ENCODE measurements at places on chromosomes 2 and 18.

- DNase-seq: no peak
Observed at GRCh38 chr2:83650161-83650560, 808.9 kb downstream of the SUCLG1 start.

GRCh38 chr2:135701442-135701841 lies 40.2 kb upstream of the UBXN4 start:
- no peak for DNase-seq

DNA sequence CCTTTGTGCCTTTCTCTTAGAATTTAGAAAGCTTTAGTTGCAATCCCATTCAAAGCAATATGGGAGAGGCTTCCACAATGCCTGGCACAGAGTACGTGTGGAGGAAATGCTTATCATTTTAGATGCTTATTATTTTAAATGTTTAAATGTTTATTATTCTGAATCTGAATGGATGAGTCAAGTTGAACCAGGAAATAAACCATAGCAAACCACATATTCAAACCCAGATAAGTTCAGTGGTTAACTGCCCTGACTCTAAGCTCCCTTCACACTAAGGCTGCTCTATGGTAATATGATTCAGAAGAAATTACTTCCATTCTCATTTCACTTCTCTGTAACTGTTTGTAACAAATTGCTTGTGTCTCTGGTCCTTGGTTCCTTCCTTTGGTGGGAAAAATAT lies 5.2 kb upstream of the PPP4R1 start:
- DNase-seq: no peak

GRCh38 chr2:20108655-20109396 lies 57.4 kb upstream of the LAPTM4A start:
- DNase-seq: no peak

DNA sequence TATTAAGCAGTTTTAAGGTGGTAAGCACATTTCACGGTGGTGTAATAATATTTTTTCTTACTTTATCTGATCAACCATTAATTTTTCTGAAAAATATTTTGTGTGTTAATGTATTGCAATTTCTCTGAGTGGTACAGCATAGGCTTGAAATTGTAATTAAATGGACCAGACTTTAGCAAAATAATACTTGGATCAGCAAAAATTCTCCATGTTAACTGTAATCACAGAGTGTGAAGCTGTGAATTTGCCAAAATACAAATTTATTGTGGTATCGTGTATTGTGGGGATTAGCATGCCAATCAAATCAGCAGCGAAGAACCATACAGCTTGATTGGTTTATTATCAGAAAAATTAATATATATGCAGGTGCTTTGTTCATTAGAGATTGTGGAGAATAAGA lies 1088.9 kb upstream of the GYPC start:
- no peak for DNase-seq

DNA sequence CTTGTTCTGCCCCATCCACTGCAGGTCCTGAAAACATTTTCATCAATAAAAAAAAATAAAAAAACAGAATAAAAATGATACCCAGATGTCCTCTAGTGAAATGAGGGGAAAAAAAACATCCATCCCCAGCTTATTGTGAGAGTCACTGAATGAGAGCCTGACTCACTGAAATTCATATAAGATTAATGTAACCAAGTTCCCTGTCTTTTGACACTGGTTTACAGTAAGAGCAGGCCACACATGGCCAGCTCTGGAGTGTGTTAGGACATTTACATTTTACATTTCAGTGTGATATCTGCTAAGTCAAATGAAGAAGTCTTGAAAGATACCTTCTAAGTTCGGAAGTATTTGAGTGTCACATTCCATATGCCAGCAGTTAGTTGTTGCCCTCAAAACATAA lies 21.1 kb upstream of the IL18R1 start:
- DNase-seq: no peak

DNA sequence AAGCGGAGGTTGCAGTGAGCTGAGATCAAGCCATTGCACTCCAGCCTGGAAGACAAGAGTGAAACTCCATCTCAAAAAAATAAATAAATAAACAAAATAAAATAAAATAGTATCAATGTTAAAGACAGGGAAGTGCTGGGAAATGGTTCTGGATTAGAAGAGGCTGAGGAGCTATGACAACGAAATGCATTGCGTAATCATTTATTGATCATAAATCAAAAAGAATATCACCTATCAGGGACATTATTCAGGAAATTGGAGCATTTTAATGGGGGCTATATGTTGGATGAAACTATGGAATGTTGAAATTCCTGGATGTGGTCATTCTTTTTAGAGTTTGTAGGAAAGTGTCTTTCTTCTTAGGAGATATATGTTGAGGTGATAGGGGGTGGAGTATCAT lies 30.9 kb upstream of the MTA3 start:
- DNase-seq: no peak

DNA sequence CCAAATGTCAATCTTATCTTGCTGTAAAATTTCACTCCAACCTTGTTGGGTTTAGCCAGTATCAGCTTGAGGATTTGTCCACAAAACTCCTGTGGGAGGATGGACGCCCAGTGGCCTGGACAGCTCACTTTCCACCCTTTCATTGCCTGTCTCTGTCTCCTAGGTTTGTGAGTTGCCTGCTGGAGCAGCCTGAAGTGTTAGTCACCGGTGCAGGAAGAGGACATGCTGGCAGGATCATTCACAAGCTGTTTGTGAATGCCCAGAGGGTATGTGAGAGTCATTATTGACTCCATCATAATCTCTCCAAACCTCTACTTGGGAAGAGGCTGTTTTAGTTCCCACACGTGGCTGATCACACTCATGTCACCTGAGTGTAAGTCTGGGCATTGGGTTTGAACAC lies 112.3 kb downstream of the RAB3GAP1 start:
- no peak for DNase-seq

DNA sequence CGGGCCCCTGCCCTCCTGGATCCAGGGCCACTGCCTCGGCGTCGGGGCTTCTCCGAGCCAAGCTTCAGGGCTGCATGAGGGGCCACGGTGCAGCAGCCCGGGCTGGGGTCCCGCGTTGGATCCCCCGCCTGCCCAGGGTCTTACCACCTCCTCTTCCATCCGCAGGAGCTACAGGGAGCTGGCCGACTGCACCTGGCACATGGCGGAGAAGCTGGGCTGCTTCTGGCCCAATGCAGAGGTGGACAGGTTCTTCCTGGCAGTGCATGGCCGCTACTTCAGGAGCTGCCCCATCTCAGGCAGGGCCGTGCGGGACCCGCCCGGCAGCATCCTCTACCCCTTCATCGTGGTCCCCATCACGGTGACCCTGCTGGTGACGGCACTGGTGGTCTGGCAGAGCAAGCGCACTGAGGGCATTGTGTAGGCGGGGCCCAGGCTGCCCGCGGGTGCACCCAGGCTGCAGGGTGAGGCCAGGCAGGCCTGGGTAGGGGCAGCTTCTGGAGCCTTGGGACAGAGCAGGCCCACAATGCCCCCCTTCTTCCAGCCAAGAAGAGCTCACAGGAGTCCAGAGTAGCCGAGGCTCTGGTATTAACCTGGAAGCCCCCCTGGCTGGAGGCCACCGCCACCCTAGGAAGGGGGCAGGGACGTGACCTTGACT lies 52.1 kb downstream of the RAMP1 start:
- no peak for DNase-seq

- no peak for DNase-seq
Observed at GRCh38 chr2:232137356-232138147, 176.0 kb downstream of the DIS3L2 start.

DNA sequence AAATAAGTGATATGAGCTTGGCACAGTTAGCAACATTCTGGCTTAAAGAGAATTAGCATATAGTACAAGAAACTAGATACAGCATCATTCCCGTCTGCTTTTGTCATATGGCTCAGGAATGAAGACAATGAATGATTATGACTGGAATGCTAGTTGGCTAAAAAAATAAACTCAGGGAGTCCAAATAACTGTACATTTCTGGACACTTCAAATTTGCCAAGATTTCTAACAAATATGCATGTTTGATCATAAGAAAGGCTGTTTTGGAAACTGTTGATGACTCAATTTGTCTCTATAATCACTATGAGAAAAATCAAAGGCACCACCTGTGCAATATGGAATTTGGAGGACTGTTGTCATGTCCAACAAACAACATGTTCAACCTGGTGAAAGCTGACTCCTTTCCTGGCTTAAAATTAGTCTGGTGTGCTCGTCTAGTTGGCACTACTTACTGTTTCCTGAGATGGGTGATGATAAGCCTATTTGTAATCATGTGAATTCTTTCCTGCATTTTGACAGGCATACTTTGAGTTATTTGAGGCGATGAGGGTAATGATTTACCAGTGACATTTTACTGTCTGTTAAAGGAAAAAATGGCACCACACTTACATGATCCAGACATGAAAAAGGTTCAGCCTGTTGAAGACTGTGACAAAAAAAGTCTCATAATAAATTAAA lies 133.9 kb upstream of the CDH20 start:
- no peak for DNase-seq

DNA sequence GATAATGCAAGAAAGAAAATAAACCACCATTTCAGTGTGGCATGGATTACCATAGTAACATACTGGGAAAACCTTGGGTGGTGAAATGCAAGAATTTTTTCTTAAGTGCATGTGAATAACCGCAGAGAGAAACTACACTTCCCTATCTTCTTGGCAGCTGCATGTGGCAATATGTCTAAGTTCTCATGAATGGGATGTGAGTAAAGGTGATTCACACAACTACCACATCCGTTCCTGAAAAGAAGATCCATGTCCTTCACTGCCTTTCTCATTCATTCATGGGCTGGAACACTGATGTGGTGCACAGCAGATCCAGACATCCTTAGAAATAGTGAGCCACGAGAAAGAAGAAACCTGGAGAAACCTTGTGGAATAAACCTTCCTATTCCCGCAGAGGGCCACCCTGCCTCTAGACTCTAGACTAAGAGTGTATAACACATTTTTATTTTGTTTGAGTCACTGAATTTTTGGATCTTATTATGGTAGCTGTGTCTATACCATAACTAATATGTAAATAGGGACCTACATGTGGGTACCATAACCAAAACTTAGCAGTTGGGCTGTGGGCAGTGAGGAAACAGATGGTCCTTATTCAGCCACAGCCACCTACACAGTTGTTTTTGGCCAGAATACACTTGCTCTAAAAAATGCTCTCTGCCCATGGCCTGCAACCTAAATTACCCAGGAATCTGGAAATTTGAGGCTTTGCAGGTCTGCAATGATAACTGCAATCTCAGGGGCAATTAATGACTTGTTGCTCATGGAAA lies 573.3 kb downstream of the LRP1B start:
- no peak for DNase-seq

DNA sequence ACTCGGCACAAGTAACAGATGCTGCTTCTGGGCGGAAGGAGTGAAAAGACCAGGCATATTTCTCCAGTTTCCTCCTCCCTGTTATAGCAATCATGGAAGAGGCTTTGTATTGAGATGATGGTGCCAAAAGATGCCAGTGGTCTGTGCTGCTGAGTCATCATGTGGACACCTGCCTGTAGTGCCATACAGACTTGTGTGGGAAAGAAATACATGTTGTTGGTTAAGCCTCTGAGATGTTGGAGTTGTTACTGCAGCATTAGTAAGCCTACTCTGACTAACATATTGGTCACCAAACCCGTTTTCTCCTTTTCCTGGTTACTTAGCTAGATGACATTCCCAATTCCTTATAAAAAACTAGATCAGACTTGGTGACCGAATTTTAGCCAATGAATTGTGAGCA lies 356.9 kb downstream of the ZNF521 start:
- DNase-seq: no peak

- no peak for DNase-seq
Observed at GRCh38 chr18:23922939-23923338, 91.6 kb upstream of the TTC39C start.

- DNase-seq: no peak
Observed at GRCh38 chr2:12737738-12738485, 21.2 kb downstream of the TRIB2 start.

GRCh38 chr2:235668782-235669181 lies 174.9 kb downstream of the AGAP1 start:
- no peak for DNase-seq

DNA sequence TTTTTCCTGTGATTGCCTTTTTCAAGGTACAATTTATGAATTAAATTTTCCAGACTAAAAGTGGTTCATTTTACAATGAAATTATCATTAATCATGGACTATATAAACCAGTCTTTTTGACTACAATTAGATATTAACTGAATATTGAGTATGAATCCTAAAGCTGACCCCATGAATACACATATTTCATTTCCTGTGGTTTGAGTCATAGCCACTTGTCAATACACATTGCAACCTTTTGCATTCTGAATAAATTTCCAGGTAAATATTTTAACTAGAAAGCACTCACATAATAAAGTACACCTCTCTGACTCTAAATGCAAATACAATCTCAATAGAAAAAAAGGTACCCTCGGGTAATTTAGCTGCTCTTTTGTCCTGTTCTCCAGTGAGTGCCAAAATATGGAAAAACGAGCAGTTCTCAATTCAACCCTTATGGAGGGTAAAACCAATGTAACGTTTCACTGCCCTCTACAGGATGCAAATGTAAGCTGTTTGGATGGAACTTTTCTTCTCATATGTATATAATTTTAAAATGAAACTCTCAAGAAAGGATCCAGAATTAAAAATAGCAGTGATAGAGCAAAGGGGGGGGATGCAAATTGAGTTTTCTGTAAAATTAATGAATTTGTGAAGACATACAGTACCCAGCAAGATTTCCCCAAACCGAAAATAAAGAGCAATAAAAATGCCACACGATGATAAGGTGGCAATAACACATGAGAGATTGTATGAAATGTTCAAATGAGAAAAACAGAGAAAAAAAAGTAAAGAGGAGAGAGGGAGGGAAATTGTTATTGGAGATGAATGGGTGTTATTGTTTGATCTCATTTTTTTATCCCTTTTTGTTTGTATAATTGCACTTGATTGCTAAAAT lies 1795.7 kb upstream of the PIK3C3 start:
- peak; percentile 4 for DNase-seq

DNA sequence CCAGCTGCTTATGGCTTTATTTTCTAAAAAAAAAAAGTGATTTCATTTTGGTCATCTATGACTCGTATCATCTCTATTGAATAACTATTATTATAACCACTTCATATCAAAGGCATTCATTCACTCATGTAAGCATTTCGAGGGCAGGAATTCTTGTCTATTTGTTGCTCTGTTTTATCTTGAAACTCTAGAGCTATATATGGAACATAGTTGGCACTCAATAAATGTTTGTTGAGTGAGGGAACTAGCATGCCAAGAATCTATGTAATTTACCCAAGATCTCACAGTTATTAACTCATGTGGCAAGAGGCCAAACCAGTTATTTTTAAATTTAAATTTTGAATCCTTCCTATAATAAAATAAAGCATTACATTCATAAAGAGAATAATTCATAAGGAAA lies 470.1 kb downstream of the TMX3 start:
- no peak for DNase-seq

GRCh38 chr2:173008786-173009185 lies 66.9 kb upstream of the MAP3K20 start:
- DNase-seq: no peak

DNA sequence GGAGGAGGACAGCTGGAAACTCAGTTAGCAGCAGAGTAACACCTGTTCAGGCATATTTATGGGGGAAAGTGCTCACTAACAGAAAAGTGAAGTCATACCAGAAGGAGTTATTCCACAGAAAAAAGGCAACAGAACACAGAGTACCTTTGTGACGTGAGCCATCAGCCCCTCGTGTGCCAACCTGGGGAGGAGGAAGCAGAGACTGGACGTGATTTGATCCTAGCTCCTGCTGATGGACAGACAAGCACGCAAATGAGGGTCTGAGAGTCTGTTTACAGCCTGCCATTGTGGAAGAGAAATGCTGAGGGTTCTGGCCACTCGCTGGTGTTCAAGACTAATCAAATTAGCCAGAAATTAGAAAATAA lies 120.7 kb downstream of the ZNF521 start:
- DNase-seq: no peak

Measured in bone marrow (tissue), 2 donors.